ENCODE measurements at places on chromosomes 16 and 17.
A peak's percentile ranks its signal among the peaks of the same experiment; 100 is the strongest.

DNA sequence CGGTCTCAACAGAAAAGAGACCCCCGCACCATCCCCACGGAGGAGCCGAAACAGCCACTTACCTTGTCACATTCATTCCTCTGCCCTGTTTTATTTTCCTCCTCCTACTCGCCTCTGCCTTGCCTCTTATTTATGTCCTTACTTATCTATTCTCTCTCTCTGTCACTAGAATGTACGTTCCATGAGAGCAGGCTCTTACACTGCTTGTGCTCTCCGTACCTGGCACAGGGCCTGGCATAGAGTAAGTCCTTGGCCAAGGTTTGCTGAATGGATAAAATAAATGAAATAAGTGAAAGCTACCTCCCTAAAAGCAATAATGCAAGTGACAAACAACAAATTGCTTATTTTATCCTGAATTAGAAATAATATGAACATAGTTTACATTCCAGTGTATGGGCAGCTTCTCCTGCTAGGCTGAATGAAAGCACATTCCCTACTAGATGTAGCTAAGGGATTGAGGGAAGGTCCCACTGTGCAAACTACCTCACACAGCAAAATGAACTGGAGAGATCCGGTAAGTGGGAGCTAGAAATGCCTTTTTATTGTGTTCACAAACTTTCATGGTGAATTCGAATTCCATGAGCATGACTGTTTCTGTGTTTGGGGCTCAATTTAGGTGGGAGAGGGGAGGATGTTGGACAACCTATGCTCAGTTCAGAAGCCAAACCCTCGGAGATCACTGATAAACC lies 173.1 kb downstream of the PARN start:
- no peak for DNase-seq

- no peak for DNase-seq
These were observed 97.6 kb upstream of the CBX4 start for GRCh38 chr17:79936641-79937381.

DNA sequence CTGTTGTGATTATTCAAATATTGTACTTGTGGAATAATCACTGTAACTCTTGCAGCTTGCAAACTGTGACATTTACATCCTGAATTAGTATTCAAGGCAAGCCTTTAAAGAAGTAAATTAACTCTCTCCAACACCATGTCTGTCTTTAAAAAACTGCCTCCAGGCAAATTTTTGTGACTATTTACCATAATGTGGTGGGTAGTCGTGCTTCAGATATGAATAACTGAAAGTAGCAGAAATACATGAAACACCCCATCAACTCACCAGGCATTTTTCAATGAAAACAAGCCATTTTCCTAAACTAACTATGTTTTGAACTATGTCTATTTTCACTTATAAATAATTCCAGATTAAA lies 217.4 kb upstream of the PSMD7 start:
- DNase-seq = no peak

DNA sequence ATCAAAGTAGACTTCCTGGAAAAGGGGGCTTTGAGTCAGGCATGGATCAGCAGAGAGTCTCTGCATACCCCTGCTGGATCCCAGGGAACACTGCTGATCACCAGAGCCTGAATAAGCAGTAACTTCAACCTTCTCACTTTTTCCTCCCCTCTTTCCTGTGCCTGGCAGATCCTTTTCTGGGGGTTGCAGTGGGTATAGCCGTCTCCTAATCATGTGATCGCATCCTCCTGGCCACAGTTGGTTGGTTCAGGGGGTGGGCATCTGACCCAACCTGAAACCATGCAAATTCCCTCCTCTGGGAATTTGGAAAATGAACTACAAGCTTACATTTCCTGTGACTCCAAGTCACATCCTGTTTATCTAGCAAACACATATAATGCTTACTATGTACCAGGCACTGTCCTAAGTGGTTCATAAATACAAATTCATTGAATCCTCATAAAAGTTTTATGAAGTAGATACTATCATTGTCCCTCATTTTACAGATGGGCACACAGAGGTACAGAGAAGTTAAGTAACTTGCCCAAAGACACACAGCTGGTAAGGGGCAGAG lies 120.3 kb downstream of the AXIN2 start:
- DNase-seq = no peak

- DNase-seq = peak; percentile 61
These were observed 23.5 kb downstream of the USP36 start for GRCh38 chr17:78817123-78817522.

GRCh38 chr17:45302649-45303173 lies 14.1 kb downstream of the MAP3K14 start:
- DNase-seq = no peak

DNA sequence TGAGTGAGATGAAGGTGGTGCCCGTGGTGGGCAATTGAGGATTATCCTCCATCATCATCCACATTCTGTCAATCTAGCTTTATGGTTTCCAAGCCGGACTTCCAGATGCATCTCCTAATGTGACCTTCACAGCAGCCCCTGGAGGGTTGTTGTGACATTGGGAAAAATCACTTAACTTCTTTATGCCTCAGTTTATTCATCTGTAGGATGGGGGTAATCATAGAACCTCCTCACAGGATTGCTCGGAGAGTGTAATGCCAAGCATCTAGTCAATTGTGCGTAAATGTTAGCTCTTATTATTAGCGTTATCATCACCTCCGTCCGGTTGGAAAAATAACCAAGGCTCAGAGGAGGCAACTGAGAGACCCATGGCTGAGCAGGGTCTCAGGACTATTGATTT lies 214.0 kb downstream of the CCDC182 start:
- no peak for DNase-seq

DNA sequence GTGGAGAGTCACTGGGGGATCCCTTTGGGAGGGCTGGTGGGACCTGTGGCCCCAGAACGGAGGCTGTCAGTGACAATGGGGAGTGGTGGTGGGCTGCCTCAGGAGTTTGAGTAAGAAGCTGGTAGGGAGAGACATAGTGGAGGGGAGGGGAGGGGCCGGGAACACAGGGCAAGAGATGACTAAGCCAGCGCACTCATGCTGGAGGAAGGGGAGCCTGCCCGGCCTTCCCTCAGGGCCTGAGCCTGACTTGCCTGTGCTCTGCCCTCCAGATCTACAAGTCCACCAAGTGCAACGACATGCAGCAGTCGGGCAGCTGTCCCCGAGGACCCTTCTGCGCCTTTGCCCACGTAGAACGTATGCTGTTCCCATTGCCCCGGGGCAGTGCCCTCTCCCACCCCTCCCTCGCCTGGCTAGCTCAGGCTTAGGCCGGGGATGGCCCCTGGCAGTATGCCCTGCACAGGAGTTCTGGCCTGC lies 29.3 kb downstream of the UNC13D start:
- DNase-seq = no peak

DNA sequence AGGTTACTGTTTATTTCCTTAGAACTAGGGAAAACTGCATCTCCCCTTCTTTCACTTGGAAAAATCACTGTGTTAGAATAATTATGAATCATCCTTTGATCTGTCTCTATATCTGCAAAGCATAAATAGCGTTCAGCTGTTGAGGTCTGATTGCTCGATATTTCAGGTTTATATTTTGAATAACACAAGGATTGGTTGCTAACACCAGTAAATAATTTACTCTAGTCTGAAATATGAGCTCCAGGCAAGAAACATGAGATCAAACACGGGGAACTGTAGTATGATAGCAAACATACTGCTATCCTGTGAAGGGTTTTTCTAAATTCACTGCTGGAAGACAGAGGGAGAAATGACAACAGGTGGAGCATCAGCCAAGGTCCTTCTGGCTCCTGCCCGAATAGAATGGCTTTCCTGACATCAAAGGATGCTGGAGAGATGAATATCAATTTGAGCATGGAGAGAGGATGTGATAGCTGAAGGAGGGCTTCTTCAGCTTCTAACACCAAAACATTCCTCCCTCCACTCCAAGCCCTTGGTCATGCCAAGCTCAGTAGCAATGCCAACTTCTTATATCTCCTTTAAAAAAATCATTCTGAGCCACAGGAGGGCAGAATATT lies 450.3 kb downstream of the SHISA9 start:
- DNase-seq = no peak

DNA sequence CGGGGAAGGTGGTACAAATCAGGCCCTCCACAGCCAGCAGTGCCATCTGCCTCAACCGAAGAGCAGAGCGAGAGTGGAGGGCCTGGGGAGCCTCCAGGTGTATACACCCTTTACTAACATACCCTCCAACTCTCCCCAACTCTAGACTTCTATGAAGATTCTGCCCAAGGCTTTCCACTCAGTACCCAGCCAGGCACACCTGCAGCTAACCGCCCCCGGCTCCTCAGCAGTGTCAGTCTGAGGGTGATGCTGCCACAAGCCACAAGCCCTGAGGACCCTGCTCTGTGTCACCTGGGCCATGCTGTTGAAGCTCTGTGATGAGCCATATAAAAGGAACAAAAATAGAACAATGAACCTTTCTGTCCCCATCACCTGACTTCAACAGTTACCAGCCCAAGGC lies 3.8 kb downstream of the CENPV start:
- no peak for DNase-seq

DNA sequence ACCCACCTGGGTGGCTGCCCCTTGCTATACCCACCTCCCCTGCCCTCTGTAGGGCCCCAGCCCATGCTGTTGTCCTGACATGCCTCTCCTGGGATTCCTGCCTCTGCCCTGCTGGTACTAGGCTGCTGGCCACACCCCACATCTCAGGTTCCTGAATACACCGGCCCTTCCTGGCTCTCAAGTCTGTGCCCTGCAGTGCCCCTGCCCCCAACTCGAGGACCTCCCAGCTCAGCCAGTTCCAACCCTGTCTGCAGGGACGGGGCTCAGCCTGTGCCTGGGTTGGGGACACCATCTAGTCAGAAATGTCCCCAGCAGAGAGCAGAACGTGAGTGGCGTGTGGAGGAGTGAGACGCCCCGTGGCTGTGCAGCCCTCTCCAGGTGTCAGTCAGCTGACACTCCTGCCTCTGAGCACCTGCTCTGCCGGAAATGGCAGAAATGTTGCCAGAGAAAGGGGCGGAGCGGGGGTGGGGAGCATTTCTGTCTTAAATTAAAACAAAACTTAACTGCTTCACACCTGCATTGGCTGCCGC lies 28.7 kb downstream of the ACSF3 start:
- DNase-seq = peak; percentile 46

DNA sequence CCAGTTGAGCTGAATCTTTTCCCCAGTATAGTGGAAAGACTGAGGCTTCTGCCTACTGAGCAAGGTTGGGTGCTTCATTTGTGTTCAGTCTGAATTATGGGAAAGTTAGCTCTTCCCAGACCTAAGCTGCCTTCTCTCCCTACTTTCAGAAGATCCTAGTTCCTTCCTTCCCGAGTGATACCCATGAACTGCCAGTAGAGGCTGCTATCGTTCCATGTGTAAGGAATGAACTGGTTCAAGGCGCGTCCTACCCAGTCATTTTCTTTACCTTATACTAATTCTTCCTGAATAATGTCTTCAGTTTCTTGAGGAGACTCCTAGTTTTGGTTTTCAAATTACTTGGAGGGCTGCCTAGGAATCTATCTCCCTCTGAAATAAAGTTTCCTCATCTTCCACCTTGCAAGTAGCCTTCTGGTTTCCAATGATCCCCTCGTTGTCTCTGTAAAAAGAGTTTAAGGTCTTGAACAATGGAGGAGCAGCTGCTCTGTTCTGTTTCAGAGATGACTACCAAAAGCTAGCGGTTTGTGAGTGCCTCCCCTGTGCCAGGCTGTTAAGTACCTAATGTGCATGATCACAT lies 934 bp upstream of the AOC2 start:
- no peak for DNase-seq

DNA sequence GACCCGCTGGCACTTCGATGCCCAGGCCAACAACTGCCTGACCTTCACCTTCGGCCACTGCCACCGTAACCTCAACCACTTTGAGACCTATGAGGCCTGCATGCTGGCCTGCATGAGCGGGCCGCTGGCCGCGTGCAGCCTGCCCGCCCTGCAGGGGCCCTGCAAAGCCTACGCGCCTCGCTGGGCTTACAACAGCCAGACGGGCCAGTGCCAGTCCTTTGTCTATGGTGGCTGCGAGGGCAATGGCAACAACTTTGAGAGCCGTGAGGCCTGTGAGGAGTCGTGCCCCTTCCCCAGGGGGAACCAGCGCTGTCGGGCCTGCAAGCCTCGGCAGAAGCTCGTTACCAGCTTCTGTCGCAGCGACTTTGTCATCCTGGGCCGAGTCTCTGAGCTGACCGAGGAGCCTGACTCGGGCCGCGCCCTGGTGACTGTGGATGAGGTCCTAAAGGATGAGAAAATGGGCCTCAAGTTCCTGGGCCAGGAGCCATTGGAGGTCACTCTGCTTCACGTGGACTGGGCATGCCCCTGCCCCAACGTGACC lies 5.0 kb downstream of the WFIKKN2 start:
- no peak for DNase-seq

DNA sequence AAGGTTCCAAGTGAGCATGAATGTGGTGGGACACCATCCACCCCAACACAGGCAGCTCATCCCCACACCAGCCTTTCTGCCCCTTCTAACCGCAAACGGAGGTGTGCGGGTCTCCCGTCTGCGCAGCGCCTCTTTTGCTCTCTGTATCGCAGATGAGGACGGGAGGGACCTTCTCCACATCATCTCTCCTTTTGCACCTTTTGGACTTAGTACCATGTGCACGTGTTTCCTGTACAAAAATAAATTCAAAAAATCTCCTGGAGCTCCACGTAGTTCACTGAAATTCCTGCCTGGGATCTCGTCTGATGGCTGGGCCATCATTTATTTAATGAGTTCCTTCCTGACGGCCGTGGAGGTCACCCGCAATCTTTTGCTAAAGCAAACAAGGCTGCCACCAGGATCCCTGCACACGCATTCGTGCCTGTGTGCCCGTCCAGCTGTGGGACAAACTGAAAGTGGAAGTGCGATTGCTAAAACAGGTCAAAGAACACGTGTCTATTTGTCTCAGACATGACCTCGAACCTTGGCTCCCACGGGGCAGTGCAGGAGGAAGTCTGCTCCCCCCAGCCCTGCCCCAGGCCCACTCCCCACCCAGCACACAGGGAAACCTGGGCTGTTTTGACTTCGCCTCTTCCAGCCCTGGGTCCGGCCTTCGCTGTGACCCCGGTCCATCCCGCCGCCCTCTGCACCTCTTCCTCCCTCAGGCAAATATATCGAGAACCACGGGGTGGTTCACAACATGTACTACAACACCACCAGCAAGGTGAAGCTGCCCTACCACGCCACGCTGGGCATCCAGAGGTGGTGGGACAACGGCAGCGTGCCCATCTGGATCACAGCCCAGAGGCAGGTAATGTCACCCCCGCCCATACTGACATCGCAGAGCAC lies 2.3 kb downstream of the ENPP7 start:
- no peak for DNase-seq
